ENCODE measurements at places on chromosomes 3 and 15.

DNA sequence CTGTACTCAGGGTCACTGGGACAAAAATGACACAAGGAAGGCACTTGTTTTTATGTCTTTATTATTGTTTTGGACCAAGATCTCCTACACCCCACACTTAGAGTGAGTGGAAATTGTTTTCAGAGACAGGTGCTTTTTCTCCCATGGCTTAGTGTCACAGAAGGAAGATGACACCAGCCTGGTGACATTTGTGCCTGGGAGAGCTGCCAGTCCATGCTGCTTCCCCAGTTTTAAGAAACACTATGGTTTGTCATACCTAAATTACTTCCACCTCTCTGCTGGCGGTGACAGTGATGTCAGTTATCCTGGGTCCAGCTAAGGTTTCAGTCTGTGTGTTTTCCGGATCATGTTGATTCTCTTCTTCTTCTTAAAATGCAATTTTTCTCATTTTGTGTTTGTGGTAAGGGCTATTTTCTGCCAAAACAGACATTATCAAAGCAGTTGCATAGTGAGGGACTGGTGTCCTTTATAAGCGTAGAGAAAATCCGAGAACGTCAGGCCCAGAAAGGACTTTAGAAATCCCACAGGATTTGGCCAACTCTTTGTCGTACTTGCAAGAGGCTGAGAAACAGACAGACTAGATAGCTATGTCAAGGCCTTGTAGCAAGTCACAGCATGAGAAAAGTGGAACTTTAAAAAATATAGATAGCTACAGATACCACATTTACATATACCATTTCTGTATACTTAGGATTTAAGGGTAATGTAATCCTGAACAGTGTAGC lies 149.5 kb downstream of the TP63 start:
- DNase-seq = no peak

DNA sequence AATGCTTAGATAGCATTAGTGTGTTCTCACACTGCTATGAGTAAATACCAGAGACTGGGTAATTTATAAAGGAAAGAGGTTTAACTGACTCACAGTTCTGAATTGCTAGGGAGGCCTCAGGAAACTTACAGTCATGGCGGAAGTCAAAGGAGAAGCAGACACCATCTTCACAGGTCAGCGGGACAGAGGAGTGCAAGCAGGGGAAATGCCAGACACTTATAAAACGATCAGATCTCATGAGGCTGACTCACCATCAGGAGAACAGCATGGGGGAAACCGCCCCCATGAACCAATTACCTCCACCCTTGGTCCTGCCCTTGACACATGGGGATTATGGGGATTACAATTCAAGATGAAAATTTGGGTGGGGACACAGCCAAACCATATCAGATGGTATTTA lies 381.5 kb upstream of the DPPA4 start:
- DNase-seq = no peak

GRCh38 chr3:149638228-149639092 lies 19.4 kb downstream of the WWTR1 start:
- DNase-seq = no peak

- DNase-seq = peak; percentile 45
Observed at GRCh38 chr3:106421909-106422308, 553.1 kb upstream of the CBLB start.

DNA sequence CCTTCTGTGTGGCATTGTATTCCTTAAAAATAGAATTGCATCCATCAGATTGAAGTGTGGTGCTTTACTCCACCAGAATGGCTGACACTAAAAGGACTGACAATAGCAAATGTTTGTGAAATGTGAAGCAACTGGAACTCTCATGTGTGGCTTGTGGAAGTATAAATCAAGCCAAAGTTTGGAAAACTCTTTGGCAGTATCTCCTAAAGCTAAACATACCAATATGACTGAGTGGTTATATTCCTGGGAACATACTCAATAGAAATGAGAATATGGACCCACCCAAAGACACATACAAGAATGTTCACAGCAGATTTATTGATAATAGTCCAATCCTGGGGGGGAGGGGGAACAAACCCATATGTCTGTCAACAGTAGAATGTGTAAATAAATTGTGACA lies 87.1 kb downstream of the RARB start:
- DNase-seq = no peak

- no peak for DNase-seq
Observed at GRCh38 chr3:167787440-167787839, 51.9 kb downstream of the SERPINI1 start.

DNA sequence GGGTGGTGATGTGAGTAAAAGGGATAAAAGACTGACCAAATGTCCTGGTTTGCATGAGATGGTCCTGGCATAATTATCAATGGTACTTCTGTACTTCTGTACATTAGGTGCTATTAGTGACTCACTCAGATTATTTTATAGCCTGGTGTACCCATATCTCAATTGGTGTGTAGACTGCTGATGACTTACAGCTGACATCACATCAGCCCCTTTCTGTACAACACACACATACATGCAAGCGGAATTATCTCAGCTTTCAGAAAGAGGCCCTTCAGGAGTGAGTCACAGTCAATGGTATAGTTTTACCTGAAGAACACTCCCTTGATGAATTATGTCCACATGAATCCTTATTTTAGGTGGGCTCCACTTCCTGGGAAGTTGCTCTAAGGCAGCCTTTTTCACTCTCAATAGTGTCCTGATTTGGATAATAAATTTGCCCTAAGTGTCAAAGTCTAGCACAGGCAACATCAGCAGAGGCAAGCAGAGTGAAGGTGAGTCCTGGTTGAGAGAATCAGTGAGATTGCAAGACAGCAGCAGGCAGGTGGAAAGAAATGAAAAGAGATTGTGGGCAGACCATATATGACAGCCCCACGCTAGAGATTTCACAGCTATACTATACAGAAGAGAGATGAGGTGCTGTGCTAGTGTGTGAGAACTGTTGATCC lies 137.0 kb downstream of the ZPLD1 start:
- DNase-seq = no peak

DNA sequence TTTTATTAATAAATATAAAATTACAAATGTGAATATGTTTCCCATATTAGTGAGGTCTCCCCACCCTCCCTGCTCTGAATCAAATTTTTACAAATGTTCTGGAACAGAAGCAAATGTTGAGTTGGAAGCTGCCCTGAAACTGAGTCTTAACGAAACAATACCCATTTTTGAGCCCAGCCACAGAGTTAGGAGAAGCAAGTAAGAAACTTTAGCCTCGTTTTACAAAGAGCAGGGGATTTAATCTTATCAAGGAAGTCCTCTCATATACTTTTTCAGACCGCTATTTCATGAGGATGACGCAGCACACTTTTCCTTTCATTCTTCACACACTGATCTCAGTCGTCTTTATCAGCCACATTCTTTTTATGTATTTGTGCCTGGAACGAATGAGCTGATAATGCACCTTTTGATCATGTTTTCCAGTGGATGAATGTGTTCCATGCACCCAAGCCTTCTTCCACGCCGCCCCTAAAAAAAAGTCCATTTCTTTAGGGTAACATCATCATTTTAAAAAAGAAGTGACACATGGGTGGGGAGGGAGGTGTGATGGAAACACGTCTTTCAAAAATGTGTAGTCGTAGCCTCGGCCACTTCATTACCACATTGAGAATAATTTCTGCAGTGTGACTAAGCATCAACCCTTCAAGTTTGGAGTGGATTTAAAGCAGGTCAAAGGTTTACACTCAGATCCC lies 48.1 kb downstream of the SETMAR start:
- no peak for DNase-seq

DNA sequence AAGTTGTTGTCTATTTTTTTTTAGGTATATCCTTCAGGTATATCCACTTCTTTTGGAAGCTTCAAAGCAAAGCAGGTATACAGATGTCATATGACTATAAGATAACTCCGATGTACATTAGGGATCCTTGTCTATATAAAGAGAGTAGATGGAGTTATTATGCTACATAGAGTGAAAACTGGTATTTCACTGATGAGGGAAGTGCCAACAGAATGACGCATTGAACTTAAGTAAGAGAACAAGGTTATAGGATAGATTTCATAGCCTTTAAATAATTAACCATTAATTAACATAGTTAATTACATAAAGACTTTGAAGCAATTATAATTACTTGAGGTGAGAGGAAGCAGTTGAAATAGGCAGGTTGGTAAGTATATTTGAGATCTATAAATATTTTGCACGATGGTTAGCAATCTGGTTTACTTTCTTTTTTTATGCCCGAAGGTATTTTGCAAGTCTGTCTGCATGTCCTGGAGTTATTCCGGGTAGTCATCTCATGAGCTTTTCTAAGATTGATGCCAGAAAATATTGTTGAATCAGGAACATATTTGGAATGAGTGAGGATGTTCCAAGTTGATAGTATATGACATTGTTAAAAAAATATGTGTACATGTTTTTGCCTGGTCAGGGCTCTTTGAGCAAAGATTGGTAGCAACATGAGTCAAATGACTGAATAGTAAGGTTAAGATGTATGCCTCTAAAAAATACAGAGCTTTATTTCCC lies 299.5 kb upstream of the KCNMB2 start:
- no peak for DNase-seq

- no peak for DNase-seq
Observed at GRCh38 chr3:41907330-41908073, 54.4 kb downstream of the ULK4 start.

DNA sequence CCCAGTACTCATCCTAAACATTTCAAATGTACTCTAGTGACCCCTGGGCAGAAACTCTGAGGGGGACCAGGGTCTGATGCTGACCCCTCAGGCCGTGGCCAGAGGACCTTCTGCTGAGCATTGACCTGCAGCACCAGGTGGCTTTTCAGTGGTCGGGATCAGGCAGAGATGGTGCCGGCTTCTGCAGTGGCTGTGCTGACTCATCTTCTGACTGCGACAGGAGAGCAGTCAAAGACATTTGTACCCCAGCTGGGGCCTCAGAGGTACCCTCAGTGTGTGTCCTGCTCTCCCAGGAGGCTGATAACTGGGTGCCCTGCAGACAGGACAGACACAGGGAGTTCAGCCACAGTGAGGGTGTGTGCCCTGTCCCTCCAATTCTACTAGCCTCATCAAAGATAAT lies 36.6 kb upstream of the IQCF6 start:
- DNase-seq = no peak

DNA sequence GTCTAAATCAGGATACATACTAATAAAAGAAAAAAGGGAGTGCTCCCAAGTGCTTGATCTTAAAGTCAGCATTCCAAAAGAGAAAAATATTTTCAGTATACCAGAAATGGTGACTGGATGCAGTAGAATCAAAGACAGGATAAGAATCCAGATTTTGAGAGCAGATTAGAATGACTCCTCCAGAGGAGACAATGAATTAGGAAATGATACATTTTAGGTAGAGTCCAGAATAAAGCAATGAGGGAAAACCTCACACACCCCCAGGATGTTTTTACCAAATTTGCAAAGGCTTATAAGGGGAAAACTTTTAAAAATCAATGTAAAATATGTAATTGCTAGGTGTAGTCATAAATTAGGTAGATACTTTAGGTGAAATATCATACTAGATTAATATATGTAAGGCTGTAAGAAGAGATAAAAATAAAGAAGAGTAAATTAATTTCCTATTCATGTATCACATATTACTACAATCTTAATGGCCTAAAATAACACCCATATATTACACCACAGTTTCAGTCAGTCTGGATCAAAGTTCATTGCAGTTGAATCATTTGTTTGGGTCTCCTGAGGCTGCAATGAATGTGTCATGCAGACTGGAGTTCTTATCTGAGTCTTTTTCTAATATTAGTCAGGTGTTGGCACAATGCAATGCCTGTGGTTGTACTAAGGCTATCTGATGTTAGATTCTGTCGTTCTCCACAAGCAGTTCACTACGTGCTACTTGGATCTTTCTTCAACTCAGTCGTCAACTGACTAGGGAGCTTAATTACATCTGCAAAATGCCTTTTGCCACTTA lies 547.8 kb upstream of the EPHA6 start:
- peak; percentile 4 for DNase-seq

DNA sequence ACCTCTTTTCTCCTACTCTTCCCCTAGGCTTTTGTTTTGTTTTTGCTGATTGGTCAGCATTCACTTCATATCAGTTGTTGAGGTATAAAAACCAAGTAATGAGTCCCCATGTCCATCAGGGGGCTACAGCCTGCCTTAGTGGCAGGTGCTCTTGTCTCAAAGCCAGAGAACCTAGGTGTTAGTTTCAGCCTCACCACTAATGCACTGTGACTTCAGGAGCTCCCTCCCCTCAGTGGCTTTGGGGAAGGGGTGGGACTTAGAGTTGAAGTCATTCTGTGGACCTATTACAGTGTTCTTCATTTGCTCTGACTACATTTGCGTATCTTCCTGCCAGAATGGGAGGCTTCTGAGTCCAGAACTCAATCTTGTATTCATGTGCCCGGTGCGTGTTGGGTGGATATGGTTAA lies 41.6 kb downstream of the NR2C2 start:
- no peak for DNase-seq

- DNase-seq = no peak
Observed at GRCh38 chr3:125042725-125043406, 12.9 kb downstream of the HEG1 start.

- no peak for DNase-seq
Observed at GRCh38 chr15:101675796-101676582, 23.8 kb upstream of the TM2D3 start.

GRCh38 chr15:101003706-101004105 lies 84.5 kb downstream of the LRRK1 start:
- DNase-seq = no peak

GRCh38 chr3:12286927-12287726 lies 1.7 kb upstream of the PPARG start:
- no peak for DNase-seq

GRCh38 chr3:34174740-34175139 lies 376.3 kb downstream of the PDCD6IP start:
- no peak for DNase-seq

DNA sequence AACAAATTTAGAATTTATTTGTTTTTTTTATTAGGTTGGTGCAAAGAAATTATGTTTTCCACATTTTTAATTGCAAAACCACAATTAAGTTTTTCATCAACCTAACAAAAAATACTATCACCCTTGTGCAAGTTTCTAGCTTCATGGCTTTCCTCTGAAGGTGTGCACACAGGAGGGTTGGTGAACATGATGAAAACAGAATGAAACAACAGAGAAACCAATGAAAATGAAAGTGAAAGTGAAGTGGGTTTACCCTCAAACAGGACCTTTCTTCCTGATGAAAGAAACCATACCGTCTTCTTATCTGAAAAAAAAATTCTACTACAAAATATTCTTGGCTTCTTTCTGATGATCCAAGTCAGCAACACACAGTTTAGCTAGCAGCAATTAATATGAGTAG lies 71.9 kb upstream of the FEZF2 start:
- no peak for DNase-seq

DNA sequence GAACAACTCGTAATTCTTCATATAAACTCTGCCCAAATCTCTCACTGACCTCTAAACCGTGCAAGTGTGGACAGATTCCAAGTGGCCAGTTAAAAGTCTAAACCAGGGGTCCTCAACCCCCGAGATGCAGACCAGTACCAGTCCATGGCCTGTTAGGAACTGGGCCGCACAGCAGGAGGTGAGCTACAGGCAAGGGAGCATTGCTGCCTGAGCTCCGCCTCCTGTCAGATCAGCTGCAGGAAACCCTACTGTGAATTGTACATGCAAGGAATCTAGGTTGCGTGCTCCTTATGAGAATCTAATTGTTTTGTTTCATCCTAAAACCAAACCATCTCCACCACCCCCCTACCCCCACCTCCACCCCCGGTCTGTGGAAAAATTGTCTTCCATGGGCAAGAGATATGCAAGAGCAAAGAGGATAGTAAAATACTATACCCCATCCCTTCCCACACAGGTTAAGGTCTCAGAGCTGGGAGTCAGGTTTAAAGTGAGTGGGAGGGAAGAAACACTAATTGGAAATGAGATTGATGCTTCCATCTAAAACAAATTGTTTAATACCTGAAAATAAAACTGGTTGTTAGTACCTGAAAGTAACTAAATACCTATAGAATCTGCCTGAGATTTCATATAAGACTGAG lies 54.0 kb downstream of the POLQ start:
- no peak for DNase-seq
